ENCODE measurements at places on chromosomes 11 and 22.

DNA sequence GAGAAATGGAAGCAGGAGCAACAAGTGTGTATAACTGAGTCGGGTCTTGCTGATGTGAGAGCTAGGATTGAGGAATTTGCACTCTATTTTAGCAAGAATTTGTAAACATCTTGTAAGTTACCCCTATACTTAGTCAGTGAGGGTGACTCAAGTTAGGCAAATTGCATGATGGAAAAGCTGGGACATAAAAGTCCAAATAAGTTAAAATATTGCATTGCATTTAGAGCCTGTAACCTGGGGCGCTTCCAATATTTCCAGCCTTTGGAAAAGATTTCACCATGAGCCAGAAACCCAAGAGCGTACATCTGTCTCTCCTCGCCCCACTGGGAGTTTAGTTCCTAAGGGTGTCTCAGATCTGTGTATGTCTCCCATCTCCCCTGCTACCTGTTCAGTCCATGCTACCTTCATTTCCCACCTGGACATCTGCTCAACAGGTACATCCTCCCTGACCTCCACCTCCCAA is 37.0 kb upstream of the ACCSL start:
- no peak for DNase-seq

- peak; percentile 86 for DNase-seq
Measured at GRCh38 chr11:118198370-118198769, 21.9 kb upstream of the SCN2B start.

DNA sequence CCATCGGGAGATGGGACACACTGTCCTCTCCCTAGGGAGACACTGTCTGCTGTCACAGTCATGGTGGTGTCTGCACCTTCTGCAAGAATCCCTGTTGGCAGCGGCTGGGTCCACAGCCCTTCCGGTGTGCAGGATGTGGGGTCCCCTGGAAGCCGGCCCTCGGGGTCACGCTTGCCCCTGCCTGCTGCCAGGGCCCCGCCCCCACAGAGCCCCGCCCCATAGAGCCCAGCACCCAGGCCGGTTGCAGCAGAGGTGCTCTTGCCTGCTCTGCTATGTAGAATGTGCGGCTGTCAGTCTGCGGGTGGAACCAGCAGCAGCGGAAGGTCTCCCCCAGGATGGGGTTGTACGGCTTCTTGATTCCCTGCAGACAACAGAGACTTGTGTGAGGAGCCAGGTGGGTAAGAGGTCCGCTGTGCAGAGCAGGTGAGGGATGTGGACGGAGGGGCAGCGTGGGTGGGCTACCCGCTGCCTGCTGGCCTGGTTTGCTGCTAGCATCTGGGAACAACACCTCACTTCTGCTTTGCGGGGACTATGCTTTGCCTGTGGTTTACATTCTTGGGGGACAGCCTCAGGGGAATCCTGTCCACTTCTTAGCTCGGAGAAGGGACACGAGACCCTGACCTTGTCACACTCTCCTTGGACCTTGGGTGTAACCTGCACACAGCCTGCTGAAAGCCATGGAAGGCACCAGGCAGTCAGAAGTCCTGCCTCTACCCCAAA is 44.9 kb upstream of the CARS1 start:
- DNase-seq = no peak

GRCh38 chr11:2129699-2130366 is 9.4 kb downstream of the IGF2 start:
- no peak for DNase-seq

- no peak for DNase-seq
Measured at GRCh38 chr11:78832226-78832947, 257.7 kb upstream of the NARS2 start.

DNA sequence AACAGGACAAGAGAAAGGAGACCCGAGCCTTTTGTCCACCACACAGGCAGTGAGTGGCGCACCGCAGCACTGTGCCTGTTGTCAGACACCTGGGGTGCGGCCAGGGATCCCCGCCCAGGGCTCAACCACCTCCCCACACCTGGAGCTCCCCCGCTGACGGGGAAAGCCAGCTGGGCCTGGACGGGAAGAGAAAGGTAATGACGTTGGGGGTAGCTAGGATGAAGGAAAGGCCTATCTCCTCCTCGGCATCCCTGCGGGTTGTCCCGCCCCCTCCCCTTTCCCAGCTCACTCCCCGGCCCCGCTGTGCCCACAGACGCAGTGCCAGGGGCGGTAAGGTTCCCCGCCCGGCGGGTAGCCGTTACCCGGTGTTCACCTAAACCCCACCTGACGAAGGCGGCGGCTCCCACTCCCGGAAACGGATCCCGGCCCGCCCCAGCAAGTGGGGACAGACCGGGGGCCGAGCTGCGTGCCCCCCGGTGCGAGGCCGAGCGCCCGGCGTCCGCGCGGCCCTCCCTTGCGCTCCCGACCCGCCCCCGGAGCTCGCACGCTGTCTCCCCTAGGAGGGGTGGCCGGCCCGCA is 495 bp downstream of the HYOU1 start:
- DNase-seq = no peak

GRCh38 chr11:50174975-50175374 is 142.3 kb downstream of the OR4C45 start:
- no peak for DNase-seq

DNA sequence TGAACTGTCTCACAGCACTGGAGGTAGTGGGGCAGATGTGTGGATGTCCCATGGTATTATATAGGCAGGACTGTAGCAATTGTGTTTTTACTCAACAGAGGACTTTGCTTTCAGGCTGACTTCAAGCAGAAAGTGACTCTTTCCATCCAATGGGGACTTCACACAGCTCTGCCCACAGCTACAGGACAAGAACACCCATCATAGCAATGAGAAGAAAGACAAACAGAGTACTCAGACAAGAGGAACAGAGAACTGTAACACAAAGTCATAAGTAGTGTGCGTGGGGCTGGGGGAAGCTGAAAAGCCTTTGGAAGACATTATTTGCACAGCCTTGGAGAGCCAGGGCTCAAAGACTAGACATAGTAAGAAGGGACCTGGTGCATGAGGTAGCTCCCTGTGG is 70.3 kb downstream of the CCDC81 start:
- no peak for DNase-seq

- DNase-seq = no peak
Measured at GRCh38 chr22:39431821-39432251, 25.0 kb upstream of the MGAT3 start.

- DNase-seq = no peak
Measured at GRCh38 chr11:121221496-121222200, 70.9 kb upstream of the SC5D start.

DNA sequence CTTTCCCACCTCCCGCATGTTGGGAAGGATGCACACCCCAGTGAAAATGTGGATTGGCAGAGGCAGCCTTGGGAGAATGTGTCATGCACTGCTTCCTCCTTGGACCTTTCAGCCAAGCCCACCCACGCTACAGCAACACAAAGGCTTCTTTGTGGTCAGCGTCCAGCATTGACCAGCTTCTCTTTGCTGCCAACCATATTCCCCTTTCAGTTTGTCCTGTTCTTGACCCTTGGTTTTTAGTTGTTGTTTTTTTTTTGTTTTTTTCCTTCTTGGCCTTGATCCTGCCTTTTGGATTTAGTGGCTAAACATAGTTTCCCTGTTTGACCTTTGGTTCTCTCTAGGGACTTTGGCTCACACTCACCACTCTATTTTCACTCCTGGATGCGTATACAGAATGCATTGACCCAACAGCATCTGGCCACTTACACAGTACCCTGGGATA is 573.6 kb downstream of the INSC start:
- DNase-seq = no peak

DNA sequence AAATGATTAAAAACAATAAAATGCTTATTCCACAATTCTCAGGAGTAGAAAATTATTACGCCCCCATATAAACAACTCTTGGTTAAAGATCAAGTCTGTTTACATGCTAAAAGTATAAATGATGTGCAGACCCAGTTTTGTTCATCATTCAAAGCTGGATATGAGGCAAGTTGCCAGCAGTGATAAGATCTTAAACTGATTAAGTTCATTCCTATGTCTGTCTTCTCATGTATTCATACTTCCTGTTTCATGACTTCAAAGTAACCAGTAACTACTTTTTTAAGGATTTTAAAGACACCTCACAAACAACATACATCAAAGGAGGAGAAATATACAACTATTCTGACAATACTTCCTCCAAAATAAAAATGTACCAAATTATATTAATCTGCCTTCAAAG is 55.0 kb upstream of the ARHGAP32 start:
- DNase-seq = no peak

- no peak for DNase-seq
Measured at GRCh38 chr11:47659276-47659675, 16.9 kb upstream of the MTCH2 start.

DNA sequence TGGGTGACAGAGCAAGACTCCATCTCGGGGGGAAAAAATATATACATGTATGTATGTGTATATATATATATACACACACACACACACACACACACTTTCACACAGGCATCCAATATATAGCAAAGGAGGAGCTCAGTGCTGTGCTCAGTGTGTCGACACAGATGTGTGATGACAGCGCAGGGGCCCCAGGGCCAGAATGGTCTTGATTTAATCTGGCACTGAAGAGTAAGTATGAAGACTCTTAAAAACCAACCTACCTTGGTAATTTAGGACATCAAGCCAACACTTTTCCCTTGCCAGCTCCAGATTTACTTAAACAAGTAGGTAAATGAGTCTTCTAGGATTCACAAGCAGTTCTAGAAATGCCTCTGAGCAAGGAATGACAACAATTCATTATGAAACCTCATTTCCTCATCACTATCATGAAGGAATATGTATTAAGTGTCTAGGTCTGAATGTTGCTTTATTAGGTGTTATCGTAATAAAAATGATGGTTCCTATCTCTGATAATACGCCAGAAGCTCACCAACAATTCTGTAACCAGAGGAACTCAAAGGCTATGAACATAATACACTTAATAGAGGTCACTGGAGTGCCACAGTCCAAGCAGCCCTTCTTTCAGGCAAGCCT is 71.5 kb downstream of the SGSM3 start:
- DNase-seq = no peak

GRCh38 chr11:71139516-71140205 is 112.7 kb downstream of the SHANK2 start:
- DNase-seq = no peak

- no peak for DNase-seq
Measured at GRCh38 chr11:70861559-70861958, 390.8 kb downstream of the SHANK2 start.

DNA sequence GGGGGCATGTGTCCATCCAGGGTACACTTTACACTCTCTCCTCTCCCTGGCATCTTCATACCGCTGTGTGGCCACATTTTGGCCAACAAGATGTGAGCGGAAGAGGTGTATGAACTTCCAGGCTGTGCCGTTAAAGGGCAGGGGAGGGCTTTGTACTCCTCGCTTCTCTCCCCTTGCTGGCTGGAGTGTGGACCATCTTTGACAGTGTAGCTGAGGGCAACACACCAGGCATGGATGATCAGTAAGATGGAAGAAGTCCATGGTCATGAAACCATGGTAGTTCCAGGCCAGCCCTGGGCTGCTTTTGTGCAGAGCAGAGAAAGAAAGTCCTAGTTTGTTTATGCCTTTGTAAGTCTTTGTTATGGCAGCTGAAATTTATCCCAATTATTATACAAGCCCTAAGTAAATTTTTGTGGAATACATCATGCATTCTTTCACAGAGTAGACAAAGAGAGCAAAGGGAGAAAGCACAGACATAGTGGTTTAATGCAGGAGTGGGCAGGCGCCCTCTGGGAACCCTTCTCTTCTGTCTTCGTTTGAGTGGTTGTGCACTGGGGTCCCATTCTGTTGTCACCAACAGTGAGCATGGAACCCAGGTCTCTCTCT is 70.4 kb downstream of the FBXO7 start:
- DNase-seq = no peak

DNA sequence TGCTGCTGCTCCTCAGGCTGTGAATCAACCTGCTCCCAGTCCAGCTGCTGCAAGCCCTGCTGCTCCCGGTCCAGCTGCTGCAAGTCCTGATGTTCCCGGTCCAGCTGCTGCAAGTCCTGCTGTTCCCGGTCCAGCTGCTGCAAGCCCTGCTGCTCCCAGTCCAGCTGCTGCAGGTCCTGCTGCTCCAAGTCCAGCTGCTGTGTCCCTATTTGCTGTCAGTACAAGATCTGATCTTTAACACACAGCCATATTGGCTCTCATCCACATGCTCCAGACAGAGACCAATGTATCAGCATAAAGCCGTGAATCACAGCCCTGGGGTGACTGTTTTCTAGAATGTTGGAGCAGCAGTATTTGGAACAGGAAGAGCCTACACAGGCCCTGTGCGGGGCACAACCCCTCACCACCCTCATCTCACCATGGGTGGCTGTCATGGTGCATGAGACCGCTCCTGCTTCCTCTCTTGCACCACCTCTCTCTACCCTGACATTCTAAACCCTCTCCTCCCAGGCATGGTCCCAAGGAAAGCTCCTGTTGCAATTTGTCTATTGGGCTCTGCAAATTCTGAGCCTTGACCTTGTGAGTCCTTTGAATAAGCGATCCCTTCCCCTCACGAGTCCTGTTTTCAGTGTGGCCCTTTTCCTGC is 3.5 kb downstream of the KRTAP5-10 start:
- no peak for DNase-seq

DNA sequence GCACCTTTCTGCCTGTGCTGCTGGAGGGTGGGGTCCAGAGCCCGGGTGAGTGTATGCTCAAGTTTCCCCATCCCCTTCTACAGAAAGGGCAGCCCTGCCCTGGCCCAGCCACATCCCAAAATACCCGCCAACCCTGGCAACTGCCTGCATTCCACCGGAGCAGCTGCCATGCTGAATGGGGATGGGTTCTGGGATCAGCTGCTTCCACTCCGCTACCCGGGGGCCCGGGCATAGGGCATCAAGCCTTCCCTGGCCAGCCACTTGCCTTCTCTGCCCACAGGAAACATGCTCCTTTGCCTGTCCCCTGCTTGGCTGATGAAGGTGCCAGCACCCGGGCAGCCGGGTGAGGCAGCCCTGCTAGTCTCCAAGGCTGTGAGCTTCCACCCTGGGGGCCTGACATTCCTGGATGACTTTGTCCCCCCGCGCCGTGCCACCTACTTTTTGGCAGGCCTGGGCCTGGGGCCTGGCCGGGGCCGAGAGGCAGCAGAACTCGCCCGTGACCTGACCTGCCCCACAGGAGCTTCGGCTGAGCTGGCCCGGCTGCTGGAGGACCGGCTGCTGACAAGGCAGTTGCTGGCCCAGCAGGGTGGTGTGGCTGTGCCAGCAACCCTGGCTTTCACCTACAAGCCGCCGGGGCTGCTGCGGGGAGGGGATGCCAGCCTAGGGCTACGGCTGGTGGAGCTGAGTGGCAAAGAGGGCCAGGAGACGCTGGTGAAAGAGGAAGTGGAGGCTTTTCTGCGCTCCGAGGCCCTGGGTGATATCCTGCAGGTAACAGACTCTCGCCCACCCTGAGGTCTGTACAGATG is 3.2 kb downstream of the CARNS1 start:
- no peak for DNase-seq

DNA sequence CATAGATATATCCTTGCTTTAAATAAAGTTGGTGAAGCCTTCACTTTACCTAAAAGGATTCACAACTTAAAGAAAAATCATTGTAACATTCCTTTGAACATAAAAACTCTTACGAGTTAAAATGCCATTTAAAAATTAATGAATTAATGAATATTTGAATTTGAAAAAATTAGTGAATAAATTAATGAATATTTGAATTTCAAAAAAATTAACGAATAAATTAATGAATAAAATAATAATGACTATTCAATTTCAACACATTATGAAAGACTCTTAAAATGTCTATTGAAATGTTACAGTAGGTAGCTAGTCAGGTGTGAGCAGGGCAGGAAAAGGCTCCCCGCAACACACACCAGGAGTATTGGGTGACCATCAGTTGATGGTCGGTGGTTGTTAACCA is 22.9 kb downstream of the ARHGAP20 start:
- no peak for DNase-seq
